ENCODE measurements at places on chromosomes 2 and 18.

GRCh38 chr2:56012221-56012765 lies 88.7 kb upstream of the EFEMP1 start:
- no peak for DNase-seq

GRCh38 chr2:164967781-164968228 lies 12.5 kb upstream of the SLC38A11 start:
- DNase-seq: no peak

DNA sequence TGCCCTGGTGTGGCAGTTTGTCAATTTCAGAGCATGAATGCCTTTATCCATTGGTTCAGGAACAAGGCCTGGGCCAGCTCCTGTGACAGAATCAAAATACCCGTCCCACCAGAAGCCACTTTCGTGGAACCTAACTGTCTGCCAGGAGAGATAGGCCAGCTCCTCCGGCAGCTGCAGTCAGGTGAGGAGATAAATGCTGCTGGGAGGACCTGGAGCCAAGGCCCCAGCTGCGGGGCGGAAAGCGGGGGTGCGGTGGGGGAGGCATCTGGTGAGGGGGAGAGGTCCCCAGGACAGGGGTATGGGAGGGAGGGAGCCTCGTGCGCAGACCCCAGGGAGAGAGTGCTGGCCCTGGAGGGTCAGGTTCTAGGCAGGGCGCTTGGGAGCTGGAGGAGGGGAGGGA lies 4.4 kb upstream of the ASB1 start:
- DNase-seq: no peak

DNA sequence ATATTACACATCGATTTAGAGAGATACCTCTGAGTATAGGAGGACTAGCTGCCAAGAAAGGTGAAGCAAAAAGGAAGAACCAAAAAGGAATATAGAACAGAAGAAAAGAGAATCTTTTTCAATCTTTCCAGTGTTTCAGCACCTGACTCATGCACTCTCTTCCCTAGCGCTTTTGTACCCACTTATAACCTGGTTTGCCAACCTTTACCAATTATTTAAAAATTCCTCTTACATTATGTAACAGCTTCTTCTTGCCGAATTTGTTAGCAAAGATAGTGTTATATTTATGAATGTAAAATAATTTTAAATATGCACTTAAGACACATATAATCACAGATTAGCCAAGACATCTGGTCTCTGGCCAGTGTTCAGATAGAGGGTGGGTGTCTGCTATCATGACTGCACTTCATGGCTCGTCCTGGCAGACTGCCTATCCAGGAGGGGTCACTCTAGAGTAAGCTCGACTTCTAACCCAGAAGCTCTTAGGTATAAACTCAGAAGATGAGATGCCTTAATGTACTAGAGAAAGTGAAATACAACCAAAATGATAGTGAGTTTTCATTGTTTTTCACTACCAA lies 122.9 kb downstream of the ATAD2B start:
- no peak for DNase-seq

DNA sequence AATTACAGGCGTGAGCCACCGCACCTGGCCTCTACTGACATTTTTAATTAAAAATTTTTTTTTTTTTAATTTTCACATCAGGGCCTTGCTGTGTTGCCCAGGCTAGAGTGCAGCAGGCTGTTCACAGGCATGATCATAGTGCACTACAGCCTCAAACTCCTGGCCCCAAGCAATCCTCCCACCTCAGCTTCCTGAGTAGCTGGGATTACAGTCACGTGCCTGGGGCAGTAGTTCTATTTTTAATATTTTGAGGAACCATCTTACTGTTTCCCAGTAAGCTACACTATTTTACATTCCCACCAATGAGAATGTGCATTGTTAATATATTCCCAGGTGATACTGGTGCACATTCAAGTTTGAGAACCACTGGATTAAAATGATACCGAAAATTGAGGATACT lies 92.7 kb downstream of the WDSUB1 start:
- no peak for DNase-seq

Measured in effector CD4-positive, alpha-beta T cell (primary cell).